Sigmoid colon (tissue), 7 donors: ENCODE measurements at places on chromosomes 3 and 15. TPM values are rescaled to one million over a fixed set of nuclear protein-coding genes. Genes with fewer than 3 reads are reported as not detected.

The UBA7 gene
- total RNA-seq = 70.3 TPM

The PRSS50 gene
- not detected for total RNA-seq

DNA sequence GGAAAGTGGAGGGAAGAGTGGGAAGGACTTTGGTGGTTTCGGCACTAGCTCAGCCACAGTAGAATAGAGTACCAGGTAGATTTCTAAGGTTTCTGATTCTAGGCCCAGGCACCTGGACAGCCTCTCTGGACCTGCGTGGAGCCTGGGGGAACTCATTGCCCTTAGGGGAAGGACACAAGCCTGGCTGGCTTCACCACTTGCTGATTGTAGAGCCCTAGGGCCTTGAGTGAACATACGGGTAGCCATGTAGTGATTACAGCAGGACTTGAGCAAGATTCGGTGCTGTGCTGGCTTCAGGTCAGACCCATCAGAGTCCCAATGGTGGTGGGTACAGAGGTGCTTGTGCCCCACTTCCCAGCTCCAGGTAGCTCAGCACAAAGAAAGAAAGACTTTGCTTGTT is 47.0 kb downstream of the FAM81A start:
- no peak for DNase-seq

DNA sequence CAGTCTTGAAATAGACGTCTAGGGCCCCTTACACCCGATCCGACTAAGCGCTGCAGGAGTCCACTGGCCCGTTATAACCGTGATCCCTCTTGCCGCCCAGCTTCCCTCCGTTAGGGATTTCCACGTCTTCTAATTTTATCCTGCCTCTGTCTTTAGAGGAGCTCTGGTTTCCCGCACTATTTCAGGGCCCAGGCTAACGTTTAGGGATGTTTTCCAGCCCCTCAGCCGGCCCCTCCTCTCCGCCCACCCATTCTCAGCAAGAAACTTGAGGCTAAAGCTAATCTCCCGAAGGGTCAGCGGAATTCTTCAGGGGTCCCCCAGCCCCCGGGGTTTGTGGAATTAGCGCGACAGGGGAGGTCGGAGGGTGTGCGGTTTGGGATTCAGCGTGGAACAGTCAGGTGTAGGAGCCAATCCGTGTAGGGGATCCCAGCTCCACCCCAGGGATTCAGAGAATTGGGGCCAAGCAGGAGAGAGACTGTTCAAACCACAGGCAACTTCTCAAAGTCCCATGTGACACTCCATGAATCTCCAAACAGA is 1.6 kb downstream of the PTX3 start:
- no peak for DNase-seq

DNA sequence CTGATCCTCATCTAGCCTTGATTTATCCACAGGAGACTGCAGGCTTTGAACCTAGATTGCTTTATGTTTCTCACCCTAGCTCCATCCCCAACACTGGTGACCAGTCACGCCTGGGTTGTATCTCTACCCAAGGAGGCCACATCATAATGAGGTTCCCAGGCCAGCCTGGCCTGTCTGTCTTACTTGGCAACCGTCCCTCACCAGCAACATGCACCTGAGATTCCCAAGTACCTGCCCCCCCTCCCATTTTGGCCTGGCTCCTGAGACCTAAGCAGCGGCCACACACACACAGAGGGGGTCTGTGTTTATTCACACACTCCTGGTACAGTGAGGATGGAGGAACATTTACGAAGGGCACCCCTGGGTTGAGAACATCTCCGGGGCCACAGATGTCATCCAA is 2.4 kb downstream of the CAMK2N2 start:
- no peak for DNase-seq

DNA sequence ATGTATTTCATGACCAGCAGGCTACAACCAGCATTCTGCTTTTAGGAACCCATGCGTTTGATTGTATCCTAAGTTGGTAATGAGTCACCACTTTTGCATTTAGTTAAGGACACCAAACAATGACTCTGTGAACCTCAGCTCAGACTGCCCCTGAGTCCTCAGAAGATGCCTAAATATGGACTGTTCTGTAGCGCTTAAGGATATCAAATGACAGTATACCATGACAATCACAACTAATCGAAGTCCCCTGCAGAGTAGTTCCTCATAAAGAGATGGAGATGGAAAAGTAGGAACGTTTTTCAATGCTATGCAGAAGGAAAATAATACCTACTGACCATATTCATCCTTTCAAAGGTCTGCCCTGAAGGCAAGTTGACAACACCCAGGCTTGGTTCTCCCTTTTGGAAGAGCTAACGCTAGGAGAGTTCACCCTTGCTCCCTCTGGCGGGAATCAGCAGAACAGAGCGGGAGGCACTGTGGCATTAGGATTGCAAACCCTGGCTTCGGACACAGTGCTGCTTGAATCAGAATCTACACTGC is 508.6 kb downstream of the FHIT start:
- DNase-seq = no peak

- no peak for DNase-seq
These were observed 168.1 kb downstream of the EFHB start for GRCh38 chr3:19765954-19766353.

The GP9 gene
- not detected for total RNA-seq

DNA sequence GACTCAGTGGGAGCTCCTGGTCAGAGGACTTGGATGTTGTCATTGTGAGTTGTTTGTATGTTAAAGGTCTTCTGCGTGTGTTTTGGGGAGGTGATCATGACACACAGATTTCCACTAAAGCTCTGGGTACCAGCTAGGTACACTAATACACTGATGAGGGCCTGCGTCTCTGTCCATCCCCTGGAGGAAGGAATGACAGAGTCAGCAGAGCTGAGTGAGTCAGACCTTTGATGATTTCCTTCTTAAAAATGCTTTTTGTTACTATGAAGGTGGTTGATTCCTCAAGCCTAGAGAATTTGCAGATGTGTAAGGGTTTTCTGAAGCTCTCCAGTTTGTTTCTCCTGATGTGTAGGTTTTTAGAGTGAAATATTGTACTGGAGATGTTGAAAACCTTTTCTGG is 424.1 kb upstream of the TPM1 start:
- no peak for DNase-seq

- no peak for DNase-seq
These were observed 28.1 kb downstream of the CHST2 start for GRCh38 chr3:143147707-143148106.

- DNase-seq = no peak
These were observed 245.4 kb upstream of the CDIN1 start for GRCh38 chr15:36334059-36334458.

DNA sequence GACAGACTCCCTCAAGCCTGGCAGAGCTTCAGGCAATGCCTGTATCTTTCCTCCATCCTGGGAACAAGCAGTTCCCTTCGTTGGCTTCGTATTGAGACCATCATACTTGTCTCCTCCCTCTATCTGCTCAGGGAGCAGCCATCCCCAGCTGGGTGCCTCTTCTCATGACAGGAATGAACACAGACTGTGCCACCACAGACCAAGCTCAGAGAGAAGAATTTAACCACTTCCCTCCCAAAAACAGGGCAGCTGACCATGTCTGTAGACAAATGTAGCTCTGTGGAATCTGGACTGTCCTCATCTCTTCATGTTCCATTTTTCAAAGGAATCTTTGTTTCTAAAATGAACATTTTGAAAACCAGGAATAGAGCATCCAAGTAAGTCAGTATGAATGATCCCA is 245.4 kb downstream of the ERC2 start:
- DNase-seq = no peak

DNA sequence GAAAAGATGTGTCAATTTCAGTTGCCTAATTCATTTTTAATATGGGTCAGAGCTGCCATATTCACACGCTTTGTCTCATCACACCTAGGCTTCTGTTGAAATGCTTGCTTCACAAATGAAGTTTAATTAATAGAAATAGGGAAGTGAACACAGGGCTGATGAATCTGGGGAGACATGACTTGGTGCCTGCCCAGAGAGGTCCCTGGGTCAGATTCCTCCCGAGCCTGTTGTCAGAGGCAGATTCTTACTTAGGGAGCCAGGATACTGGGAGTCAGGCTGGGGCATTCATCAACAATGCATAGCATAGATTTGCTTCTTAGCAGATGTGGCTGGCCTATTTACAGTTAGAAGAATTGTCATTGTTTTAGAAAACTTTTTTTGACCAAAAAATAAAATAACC is 90.6 kb downstream of the CACNA1D start:
- DNase-seq = no peak

The SERINC4 gene
- not detected for total RNA-seq

DNA sequence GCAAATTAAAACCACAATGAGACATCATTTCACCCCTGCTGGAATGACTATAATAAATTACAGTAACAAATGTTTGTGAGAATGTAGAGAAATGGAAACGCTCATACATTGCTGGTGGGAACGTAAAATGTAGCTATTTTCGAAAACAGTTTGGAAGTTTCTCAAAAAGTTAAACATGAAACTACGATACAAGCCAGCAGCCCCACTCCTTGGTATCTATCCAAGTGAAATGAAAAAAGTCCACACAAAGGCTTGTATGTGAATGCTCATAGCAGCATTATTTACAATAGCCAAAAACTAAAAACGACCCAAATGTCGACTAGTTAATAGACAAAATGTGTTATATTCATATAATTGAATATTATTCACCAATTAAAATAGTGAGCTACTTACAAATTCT is 22.9 kb upstream of the CFAP20DC start:
- no peak for DNase-seq

DNA sequence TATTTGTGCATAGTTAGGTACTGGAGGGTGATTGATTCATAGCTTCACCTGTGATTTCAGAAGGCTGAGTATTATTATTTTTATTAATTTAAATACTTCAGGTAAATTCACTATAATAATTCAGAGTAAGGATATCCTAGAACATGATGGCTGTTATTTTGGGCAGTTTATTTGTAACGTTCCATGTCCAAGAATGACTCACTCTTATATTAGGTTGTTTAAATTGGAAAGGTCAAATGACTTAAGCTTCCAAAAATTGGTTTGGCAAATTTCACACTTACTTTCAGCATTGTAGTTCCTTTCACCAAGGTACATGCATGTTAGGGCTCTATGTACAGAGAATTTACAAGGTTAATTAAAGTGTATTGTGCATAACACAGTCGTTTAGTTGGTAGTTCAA is 120.2 kb downstream of the EPHA3 start:
- no peak for DNase-seq

- DNase-seq = no peak
These were observed 3.3 kb upstream of the CCDC174 start for GRCh38 chr3:14647976-14648955.

The GRK7 gene
- not detected for total RNA-seq

The CHST2 gene
- total RNA-seq = 4.4 TPM

The CERS3 gene
- 0.49 TPM for total RNA-seq

- peak; percentile 17 for DNase-seq
These were observed 19.8 kb downstream of the PRR23E start for GRCh38 chr3:127212711-127213110.

DNA sequence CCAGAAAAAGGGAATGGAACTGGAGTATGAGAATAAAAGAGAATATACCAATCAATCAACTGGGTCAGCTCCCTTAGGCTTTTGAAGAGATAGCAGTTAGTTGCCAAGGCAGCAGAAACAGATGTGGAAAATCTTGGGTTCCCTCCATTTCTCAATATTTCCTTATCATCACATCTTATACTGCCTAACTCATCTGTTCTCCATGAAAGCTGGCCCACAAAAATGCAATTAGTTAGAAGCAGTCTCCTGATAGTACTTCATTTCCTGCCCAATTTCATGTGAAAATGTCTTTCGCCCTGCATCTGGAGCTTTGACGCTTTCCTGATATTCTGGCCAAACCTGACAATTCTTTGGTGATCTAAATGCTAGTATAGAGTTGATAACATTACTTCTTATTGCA is 30.1 kb upstream of the SPTSSB start:
- no peak for DNase-seq

DNA sequence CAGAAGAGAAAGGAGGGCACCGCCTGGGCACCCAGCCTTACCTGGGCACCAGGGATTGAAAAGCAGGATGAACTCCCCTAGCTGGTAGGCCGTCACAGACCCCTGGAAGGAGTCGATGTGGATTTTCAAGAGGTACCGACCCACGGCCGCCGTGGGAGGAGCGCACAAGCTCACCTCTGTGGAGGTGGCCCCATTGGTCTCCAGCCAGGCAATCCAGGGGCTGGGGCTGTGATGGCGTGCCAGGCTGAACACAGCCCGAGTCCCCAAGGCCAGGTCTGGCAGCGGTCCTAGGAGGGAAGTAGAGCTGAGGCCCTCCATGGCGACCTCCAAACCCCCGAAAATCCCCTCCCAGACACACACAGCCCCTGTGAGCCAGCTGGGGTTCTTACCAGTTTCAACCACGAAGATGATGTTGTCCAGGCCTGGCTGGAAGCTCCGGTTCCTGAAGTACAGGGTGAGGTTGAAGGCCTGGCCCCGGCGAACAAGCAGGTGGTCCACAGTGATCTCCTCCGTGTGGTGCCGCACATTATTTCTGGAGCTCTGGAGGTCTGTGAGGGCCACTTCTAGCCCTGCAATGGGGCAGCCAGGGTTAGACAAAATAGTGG is 6.6 kb downstream of the TGM5 start:
- DNase-seq = no peak

DNA sequence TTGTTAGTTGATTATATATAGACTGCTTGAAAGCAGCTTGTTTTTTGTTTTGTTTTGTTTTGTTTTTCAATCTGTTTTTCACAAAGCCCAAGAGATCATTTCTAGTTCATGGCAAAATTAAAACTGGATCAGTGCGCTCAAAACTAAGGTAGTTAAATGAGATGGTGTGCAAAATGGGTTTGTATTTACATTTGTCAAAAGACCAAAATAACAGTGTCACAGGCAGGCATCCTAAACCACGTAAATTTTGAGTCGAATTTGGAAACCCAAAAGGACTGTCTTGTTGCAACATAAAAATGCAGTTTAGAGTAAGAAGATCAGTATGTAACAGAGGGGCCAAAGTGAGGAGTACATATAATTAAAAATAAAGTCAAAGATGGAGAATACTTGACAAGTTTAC is 2.4 kb downstream of the DMXL2 start:
- DNase-seq = no peak

The ZNF619 gene
- total RNA-seq = 3.4 TPM

DNA sequence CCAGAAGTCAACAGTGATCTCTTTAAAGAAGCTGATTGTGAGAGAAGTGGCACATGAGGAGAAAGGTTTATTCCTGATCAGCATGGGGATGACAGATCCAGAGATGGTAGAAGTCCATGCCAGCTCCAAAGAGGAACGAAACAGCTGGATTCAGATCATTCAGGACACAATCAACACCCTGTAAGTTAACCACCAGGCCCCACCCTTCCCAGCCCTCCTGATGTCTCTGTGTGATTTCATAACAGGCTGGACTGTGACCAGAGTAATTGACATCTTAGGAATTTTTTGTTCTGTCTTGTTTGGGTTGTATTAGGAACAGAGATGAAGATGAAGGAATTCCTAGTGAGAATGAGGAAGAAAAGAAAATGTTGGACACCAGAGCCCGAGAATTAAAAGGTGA is 67.7 kb downstream of the KLHL25 start:
- peak; percentile 81 for DNase-seq
